ENCODE measurements at places on chromosomes 11 and 22. TPM values are rescaled to one million over a fixed set of nuclear protein-coding genes. Genes with fewer than 3 reads are reported as not detected.

DNA sequence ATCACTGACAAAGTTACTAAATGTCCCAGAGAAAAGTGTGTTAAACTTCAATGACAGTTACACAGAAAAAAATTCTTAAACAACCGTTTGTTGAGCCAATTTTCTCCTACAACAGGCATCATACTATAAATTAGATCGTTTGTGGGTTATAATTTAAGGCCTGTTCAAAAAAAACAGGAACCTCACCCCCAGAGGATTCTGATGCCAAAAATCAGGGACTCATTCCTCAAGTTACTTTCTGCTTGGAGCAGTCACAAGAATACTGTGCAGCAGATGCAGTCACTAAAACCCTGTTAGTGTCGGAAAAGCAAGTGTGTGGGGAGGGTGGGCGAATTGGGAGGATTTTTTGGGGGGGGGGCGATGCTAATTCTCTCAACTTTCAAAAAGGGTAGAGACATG lies 657 bp downstream of the CWC15 start:
- DNase-seq: no peak

DNA sequence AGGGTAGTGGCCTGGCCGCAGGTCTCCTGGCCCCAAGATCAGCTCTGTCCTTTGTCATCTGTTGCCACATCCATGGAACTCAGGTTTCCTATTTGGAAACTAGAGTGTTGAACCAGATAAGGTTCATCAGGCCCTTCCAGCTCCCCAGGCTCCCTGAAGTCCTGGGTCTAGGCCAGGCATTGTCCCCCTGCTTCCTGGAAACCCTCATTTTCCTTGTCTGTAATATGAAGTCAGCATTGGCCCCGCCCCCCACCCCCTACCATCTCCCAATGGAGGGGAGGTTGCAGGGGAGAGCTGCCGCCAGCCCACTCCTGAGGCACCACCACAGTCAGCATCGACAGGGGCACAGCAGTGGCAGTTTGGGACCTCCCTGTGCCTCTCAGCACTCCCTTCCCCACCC lies 9.0 kb upstream of the MS4A10 start:
- no peak for DNase-seq

DNA sequence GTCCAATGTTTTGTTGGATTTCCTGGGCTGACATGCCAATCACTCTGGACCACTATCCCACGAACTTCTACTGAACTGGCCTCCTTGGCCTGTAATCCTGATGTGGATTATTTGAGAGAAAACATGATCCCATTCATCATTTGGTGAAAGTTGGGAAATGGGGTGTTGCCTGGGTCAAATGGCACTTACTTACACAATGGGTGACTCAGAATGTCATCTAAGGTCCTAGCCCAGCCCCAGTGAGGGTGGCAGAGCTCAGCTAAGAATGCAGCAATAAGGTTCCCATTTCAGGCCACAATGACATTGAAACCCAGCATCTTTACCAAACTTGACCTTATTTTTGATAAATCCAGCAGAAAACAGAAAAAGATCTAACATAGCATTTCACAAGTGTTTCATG lies 8.0 kb upstream of the DSCAML1 start:
- DNase-seq: no peak

DNA sequence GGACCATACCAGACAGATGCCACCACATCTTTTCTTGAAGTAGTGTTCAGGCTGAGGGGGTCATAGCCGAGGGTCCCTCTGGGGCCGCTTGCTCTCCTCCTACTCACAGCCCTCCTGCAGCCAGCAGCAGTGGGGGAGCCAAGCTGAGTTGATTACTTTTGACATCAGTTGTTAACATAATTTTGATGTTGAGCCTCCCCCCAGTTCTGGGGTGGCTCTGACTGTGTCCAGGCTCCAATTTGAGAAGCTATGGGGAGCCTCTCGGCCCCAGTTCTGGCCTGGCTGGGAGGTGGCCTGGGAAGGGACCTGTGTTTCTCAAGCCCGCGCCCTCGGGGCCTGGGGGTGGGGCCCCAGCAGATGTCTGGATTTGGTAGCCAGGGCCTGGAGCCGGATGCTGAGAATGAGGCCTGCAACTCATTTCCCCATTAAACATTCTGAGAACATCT lies 47.9 kb downstream of the KCNQ1OT1 start:
- DNase-seq: no peak

The CHRM1 gene
- total RNA-seq: not detected

All from activated CD4-positive, alpha-beta T cell treated with anti-CD3 and anti-CD28 coated beads for 36 hours (primary cell).